ENCODE measurements at places on chromosomes 6 and 20.

GRCh38 chr20:982754-983153, 19.4 kb downstream of the RSPO4 start:
- DNase-seq, result no peak

DNA sequence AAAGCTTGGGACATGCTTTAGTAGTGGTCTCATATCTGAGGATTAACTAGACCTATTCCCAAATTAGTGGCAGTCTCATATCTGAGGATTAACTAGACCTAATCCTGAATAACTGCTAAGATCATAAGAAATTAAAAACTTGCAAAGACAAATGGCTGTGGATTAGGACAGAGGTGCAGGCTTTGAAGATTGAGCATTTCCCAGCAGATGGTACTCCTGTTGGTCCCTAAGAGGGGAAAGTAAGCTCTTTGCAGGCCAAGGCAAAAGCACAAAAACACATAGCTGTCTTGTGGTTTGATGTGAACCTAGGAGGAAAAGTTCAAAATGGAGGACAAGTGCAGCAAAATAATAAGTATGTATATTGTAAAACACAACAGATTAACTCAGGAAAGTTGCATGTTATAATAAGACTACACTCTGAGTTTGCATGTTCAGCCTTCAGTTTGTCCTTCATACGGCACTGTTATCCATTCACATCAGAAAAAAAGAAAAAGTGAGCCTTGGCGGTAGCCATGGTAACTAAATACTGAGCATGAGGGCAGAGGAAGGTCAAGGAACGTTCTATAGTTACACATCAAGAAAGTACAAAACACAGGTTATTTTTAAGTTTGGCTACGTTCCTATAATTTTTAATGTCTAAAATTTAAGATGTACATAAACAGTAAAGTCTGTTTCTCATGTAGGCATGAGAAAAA, 62.8 kb downstream of the FILIP1 start:
- DNase-seq, result no peak

DNA sequence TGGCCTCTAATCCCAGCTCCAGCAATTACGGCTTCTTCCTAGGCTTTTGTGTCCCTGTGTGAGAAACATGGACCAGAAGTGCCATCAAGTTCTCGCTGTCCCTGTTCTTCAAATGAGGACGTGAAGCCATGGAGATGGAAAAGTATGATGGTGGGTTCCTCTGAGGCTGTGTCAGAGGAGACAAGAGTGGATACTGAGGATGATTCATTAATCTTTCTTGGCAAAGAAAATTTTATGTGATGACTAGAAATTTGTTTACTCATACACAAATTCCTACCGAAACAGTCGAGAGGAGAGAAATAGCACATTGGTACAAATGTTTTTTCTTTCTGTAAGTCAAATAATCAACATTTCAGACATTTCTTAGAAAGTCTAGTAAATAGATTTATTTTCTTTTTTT, 35.0 kb upstream of the PNRC1 start:
- no peak for DNase-seq

DNA sequence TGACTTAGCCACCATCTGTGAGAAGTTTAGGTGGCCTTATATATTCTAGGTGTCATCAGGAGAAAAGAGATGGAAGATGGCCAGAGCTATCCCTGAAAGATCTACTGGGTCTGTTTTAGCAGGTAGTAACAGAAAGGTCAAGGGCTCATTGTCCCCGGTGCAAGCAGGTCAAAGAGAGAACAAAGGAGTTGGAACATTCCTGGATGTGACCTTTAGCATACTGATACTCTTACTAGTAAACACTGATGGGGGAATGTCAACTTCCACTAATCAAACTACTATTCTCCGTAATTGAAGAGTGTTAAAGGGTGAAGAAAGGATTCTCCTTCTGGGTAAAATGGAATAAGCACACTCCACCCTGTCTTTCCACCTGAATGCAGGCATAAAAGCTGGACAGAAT, 4.0 kb upstream of the MCUR1 start:
- no peak for DNase-seq

GRCh38 chr6:79277109-79277508, 42.6 kb upstream of the HMGN3 start:
- no peak for DNase-seq

GRCh38 chr20:51889466-51889865, 87.1 kb upstream of the SALL4 start:
- no peak for DNase-seq

GRCh38 chr6:98463038-98464000, 371.1 kb upstream of the POU3F2 start:
- DNase-seq, result no peak

- DNase-seq, result no peak
Observed at GRCh38 chr6:1377526-1377925, 11.8 kb upstream of the FOXF2 start.

GRCh38 chr6:44432726-44433125, 45.2 kb downstream of the CDC5L start:
- no peak for DNase-seq

- no peak for DNase-seq
Observed at GRCh38 chr6:111228094-111228493, 140.8 kb downstream of the SLC16A10 start.

All from GM20000 (cell line).